ENCODE measurements at places on chromosomes 6 and 20.

- DNase-seq = no peak
Observed at GRCh38 chr20:5267092-5267491, 49.7 kb downstream of the PROKR2 start.

DNA sequence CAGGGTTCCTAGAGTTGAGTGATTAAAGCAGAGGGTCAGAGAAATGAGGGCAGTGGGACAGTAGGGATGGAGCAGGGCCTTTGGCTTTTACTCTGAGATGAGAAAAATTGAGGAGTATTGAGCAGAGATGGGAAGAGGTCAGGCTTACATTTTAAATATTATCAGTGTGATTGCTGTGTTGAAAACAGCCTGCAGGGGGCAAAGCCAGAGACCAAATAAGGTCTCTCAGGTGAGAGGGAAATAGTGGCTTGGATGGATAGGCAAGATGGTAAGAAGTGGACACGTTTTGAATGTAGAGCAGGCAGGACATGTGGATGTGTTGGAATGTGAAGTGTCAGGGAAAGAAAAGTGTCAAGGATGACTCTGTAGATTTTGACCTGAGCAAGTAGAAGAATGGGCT is 105.0 kb upstream of the MAP3K7 start:
- DNase-seq = no peak

DNA sequence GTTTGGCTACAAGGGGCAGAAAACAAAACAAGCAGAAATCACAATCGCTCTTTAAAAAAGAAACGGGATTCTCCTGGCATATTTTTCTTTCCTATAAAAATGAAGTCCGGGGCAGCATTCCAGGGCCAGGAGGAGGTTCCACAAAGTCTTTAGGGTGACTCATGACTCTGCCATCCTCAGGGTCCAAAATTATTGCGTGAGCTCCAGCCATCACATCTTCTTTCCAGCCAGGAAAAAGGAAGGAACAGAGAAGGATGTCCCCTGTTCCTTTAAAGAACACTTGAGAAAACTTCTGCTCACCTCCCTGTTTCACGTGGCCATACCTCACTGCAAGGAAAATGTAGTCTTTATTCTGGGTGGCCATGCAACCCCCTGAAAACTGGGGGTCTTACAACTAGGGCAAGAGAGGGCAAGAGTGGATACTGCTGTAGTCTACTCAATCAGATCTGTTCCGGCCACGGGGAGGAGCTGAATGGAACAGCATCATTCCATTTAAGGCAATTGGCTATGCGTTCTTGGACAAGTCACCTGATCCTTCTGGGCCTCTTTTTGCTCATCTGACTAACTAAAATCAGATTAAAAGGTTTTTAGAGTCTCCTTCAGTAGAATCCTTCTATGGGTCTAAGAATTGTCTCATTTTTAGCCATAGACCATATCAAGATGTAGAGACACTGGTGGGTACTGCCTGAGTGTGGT is 49.4 kb downstream of the CTCFL start:
- no peak for DNase-seq

- no peak for DNase-seq
Observed at GRCh38 chr6:112269114-112269513, 14.7 kb upstream of the LAMA4 start.

DNA sequence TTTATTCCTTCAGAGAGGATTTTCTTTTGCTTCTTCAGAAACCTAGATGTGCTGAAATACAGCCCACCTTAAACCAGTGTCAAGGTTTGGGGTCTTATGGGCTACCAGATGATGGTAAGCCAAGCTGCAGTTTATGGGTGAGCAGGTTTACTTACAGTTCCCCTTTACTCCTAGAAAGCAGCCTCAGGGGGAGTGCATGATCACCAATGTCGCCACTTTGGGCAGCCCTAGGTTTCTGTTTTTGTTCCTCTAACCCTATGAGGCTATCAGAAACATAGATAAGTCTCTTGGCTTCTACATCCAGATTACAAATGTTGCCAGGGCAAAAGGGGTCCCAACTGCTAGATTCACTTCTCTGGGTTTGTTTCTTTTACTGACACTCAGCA is 67.2 kb downstream of the TRIM27 start:
- DNase-seq = no peak

DNA sequence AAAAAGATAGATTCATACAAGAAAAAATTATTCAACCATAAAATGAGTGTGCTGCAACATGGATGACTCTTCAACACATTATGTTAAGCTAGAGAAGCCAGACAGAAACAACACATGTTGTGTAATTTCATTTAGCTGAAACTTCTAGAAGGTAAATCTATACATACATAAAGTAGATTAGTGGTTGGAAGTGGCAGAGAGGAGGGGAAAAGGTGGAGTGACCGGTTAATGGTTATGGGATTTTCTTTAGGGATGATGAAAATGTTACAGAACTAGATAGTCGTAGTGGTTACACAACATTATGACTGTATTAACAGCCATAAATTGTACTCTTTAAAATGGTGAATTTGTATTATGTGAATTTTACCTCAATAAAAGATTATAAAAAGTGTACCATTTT is 304.1 kb upstream of the SLC35B3 start:
- DNase-seq = no peak

DNA sequence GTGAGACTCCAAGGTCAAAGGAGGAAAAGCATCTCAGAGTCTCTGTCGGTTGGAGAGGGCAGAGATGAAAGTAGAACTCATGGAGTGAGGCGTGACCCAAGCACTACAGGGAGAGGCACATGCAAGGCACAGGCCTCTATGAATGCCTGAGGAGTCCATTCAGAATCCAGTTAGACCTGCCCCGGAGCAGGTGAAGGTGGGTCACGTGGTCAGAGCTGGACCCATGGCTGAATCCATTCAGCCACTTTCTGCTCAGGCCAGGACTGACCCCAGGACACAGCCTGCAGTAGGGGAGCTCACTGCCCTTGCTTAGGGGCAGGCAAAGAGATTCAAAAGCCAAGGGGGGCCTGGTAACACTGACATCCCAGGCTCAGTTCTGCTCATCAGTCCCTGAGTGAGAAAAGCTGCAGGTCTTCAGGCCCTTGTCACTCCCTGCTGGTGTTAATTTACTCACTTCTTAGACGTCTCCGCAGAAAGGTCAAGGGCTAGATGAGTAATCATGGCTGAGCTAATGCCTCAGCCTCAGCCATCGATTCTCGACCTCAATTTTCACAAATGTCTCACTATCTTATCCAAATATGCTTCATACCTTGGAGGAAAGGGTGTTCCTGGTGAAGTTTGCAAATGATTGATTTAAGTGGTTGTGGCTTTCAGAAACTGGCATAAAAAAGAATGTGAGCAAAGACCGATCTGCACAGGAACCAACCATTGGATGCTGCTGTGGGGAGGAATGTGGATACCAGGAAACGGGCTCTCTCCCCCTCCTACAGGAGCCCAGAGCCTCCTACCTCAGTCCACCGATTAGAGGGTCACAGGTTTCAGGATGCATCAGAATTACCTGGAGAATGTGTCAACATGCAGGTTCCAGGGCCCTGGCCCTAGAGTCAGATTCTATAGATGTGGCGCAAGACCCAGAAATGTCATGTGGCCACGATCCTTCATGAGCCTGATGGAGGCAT is 584.4 kb downstream of the PTPRT start:
- no peak for DNase-seq

DNA sequence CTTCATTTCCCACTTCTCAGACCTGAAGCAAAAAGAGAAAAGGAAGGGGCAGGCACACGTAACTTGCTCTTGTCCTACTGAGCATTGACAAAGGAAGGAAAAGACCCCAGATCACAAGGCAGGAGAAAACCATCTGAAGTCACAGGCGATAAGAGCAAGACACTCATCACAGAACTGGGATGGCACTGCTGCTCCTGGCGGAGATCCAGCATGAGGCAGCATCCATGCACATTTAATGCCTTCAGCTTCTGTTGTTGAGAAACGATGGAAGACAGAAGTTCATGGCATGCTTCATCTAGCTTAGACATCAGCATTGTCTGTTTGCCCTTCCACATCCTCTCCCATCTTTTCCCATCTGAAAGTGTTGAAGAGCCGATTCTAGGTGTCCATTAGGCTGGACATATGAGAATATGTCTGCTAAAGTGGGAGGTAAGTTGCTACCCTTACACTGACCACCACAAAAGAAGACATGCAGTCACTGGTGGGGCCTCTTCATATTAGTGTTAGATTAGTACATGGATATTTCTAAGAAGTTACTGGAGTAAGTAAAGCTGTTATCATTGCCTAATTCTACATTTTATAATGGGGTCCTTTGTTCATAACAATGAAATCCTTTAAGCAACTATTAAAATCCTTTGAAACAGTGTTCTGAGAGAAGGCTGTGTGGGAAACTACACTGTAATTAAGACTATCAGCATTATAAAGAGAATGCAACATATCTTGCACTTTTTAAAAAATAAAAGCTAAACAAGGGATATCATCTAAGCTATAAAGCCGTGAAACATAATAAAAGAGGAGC is 618.5 kb downstream of the C6orf118 start:
- DNase-seq = no peak

DNA sequence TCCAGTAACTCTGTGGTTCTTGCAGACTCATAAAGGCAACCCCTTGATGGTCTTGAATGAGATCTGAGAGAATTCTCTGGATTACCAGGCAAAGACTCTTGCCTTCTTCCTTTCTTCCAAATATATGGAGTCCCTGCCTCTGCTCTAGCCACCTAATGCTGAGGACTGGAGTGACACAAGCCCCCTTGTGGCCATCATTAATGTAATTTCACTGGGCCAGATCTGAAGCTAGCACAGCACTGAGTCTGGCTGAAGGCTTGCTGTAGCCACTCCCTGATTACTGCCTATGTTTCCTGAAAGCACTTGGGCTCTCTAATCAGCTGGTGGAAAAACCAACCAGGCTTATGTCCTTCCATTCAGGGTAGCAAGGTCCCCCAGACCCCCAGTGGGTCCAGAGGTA is 559.3 kb upstream of the IRAK1BP1 start:
- no peak for DNase-seq

DNA sequence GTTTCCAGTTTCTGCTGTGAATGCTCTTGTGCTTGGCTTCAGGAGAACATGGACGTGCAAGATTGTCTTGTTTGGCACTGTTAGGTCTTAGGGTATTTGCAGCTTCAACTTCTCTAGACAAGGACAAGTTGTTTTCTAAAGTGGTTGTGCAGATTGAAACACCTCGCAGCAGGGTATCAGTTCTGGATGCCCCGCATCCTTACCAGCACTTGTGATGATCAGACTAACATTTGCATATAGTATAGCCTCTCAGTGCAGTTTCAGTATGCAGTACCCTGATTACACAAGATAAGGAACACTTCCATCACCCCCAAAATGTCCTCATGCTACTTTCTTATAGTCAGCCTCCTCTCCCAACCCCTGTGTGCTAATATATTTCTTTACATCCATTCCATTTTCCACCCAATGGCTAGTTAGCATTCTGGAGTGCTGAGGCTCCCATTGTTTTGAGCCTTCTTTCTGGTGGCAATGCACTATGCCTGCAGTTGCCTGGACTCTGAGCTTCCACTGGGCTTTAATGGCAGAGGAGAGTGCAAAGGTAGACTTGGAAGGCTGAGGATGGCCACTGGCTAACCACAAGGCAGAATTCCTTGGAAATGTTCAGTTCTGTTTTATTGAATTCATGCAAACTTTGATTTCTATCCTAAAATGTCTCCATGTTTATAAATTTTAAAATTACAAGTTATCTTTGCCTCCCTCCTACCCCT is 35.4 kb downstream of the KIF3B start:
- no peak for DNase-seq

DNA sequence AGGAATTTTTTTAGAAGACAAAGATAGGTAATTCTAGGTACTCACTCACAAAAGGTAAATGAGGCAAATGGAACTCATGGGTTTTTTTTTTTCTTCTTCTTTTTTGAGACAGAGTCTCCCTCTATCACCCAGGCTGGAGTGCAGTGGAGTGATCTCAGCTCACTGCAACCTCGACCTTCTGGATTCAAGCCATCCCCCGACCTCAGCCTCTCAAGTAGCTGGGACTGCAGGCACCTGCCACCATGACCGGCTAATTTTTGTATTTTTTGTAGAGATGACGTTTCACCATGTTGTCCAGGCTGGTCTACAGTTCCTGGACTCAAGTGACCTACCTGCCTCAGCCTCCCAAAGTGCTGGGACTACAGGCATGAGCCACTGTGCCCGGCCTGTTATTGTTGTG is 126.1 kb downstream of the LRRC1 start:
- DNase-seq = no peak

GRCh38 chr20:16587066-16587465 is 13.8 kb upstream of the KIF16B start:
- no peak for DNase-seq

DNA sequence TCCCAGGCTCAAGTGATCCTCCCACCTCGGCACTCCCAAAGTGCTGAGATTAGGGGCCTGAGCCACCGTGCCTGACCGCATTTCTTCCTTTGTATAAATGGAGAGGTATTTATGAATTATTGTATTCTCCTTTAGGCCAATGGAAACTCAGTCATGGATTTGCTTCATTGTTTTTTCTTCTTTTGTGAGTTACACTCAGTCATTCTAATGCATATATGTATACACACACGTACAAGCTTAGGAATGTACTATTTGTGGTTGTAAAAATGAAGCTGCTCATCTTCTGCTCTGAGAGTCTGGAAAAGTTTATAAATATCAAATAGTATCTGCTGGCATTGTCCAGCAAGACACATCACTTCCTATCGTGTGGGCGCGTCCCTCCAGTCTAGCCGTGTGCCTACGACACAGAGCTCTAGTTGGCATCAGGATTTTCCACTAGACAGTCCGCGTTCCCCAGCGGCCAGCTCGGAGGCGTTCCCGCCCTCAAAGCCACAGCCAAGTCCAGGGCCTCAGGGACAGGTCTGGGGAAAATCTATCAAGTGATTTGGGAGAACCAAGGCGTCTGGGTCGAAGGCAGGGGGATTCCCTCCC is 215.2 kb downstream of the NFATC2 start:
- no peak for DNase-seq

DNA sequence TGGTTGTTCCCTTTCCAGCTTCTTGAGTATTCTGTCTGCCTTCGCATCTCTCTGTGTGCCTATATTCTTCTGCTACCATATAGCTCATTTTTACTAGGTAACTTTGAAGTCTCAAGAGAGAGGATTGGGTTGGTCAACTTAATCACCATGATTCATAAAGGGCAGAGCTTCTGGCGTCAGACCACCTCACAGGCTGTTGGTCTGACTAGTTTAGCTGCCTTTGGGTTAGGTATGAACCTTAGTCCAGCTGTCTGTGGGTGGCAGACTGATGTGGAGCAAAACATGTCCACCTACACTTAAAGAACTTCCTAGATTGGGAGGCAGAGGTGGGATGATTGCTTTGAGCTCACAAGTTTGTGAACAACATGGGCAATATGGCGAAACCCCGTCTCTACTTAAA is 192.2 kb upstream of the SGK1 start:
- DNase-seq = no peak

GRCh38 chr20:32628960-32629530 is 43.9 kb upstream of the NOL4L start:
- no peak for DNase-seq

GRCh38 chr6:25232479-25232878 is 46.7 kb upstream of the CARMIL1 start:
- no peak for DNase-seq

- DNase-seq = no peak
Observed at GRCh38 chr6:161135695-161136591, 137.9 kb downstream of the AGPAT4 start.

DNA sequence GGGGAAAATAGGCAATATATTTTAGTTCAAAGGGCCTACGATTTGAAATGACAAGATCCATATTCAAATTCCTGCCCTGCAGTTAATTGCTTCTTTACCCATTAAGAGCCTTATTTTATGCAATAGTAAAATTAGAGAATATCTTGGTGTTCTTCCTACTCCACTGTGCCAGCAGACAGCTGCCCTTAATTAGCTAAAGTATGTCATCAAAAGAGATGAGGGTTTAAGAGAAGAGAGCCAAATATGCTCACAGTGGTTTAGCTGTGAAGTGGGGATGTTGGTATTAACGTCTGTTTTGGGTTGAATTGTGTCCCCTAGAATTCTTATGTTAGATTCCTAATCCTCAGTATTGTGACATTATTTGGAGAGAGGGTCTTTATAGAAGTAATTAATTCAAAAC is 148.1 kb downstream of the MOXD1 start:
- no peak for DNase-seq
